Gastrocnemius medialis (tissue), 4 donors: ENCODE measurements at places on chromosomes 7 and 10. TPM values are rescaled to one million over a fixed set of nuclear protein-coding genes. Genes with fewer than 3 reads are reported as not detected.

DNA sequence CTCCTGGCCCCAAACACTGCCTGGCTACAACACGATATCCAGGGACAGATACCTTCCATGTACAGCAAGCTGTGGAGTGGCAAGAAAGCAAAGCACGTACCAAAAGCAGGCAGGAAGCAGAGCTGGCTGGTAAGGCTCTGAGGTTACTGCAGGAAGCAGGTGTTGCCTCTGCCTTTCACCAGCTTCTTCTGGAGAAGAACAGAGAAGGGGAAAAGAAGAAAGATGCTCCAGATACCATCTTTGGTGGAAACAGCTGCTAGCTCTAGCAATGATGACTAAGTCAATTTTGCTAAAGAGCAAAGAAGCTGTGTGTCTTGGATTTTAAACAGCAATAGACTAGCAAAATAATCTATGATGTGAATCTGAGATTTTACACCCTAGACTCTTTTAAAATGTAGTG is 34.9 kb upstream of the PRSS1 start:
- no peak for DNase-seq

DNA sequence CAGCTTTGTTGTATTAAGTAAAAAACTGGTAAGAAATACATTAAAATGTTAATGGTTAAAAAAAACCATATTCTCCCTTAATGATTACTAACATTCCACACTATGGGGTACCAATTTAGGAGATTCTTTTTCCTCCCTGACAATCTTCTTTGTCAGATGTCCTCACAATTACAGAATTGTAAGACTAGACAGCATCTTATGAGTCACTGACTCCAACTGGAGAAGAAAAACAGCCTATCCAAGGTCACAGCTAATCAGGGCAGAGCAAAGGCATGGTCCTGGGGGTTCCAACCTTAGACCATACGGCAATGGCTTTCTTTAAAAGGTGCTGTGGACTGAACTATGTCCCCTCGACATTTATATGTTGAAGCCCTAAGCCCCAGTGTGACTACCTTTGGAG is 127.6 kb downstream of the DLG5 start:
- no peak for DNase-seq

Gene EGR2
- not detected for total RNA-seq

Gene GALNT17
- total RNA-seq: 1.9 TPM

Gene EPHA1
- not detected for total RNA-seq

Gene CRHR2
- 0.52 TPM for total RNA-seq
